ENCODE measurements at places on chromosomes 6 and 20.

- no peak for DNase-seq
Observed at GRCh38 chr20:45061244-45061643, 39.7 kb downstream of the KCNS1 start.

- DNase-seq: no peak
Observed at GRCh38 chr6:135149376-135149775, 31.7 kb upstream of the MYB start.

DNA sequence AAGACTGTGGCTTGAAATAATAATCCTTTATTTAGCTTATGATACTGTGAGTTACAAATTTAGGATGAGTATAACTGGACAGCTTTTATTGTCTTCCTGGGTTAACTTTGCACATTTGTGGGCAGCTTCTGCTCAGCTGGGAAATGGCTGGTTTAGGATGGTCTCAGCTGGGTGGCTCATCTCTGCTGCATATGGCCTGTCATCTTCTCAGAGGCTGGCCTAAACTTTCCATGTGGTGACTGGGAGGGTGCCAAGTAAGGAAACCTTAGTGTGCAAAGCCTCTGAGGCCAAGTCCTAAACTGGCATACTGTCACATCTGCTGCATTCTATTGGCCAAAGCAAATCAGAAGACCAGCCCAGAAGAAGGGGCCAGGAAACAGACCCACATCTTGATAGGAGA is 40.2 kb downstream of the BTBD3 start:
- no peak for DNase-seq

- no peak for DNase-seq
Observed at GRCh38 chr20:1946762-1947534, 46.9 kb downstream of the PDYN start.

- no peak for DNase-seq
Observed at GRCh38 chr20:54189630-54190029, 15.8 kb upstream of the CYP24A1 start.

- no peak for DNase-seq
Observed at GRCh38 chr6:149303468-149303867, 14.0 kb upstream of the TAB2 start.

DNA sequence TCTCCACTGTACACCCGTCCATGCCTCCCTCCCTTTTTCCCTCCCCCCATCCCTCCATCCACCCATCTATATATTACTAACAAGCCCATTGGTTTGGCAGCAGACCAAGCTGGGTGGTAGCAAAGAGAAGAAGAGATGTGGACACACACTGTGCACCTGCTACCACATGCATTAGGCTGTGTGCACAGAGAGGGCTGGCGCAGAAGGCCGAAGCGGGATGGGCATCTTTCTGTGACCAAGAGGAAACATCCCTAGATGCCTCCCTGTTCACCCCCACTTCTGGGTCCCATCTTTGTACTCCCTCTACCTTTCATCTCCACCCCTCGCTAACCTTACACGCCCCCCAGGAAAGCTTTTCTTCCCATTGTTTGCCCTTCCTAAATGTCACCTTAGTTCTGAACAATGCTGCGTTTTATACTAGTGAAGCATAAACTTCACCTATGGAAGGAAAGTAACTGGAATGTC is 64.9 kb upstream of the AFDN start:
- peak; percentile 19 for DNase-seq

GRCh38 chr20:37901240-37901639 is 1.7 kb upstream of the VSTM2L start:
- no peak for DNase-seq

DNA sequence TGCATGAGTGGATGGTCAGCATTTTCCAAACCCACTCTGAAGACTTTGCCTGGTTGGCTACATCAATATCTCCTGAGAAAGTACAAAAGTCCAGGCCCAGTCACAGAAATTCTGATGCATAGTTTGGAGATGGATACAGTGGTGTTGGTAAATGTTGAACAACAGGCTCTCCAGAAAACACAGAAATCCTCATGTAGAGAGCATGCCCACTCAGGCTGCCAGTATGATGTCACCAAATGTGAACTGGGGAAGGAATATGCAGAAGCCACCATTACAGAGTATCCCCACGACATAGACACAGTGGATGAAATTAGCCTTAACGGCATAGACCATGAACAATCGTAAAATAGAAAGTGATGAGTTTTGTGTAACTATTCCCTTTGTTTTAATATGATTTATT is 97.1 kb upstream of the NXT1 start:
- DNase-seq: no peak

DNA sequence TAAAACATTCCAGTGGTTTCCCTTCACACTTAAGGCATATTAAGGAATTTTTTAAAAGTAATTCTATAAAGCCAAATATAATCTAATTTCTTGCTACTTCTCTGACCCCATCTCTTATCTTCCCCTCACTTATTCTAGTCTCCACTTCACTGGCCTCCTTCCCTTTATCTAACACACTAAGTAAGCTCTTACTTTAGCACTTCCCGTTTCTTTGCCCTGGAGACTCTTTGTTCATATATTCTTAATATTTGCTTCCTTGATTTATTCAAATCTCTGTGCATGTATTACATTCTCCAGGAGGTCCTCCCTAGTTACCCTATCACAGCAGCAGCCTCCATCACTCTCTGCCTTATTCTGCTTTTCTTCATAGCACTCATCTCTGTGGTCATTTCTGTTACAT is 20.3 kb downstream of the GTPBP2 start:
- DNase-seq: no peak

DNA sequence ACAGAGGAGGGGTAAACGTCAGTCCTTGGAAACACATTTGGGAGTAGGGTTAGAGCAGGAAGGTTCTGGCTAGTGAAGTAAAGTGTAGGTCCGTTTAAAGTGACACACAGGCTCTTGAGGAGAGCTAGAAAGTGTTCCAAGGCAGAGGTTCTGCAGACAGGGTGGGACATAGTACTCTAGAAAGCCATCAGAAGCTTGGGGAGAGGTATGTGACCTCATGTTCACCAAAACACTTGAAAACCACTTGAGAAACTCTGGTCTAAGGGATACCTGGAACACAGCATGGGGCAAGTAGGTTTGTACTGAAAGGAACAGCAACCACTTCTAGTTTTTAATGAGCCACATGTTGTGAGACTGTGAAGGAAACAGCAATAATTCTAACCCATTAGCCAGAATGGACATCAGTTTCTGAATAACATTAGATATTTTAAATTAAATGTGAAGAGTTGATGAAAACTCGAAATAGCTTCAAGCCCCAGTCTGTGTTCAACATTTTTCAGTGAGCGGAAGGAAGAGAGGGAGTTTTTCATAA is 49.0 kb downstream of the SOBP start:
- DNase-seq: no peak

- DNase-seq: no peak
Observed at GRCh38 chr6:122081921-122082320, 317.5 kb upstream of the HSF2 start.

DNA sequence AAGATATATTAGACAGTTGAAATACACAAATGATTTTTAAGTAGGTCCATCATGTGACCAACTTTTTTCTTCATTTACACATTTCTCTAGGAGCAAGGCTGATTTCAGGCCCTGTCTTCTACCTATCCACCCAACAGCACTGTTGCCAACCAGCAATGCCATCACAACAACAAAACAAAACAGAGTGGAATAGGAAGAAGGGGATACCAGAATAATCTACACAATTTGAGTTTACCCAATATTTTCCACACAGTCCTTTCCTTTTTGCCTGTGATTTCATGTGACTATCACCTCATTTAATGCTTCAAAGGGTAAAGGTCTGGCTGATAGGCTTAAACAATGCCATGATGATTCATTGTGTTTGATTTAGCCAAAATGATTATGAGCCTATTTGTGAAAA is 94.9 kb downstream of the MTFR2 start:
- DNase-seq: no peak

- DNase-seq: no peak
Observed at GRCh38 chr6:75504465-75505222, 11.0 kb upstream of the FILIP1 start.
